ENCODE measurements at places on chromosomes 16 and 17.
A peak's percentile ranks its signal among the peaks of the same experiment; 100 is the strongest.

- no peak for DNase-seq
Observed at GRCh38 chr17:7856011-7856810, 1.1 kb downstream of the NAA38 start.

DNA sequence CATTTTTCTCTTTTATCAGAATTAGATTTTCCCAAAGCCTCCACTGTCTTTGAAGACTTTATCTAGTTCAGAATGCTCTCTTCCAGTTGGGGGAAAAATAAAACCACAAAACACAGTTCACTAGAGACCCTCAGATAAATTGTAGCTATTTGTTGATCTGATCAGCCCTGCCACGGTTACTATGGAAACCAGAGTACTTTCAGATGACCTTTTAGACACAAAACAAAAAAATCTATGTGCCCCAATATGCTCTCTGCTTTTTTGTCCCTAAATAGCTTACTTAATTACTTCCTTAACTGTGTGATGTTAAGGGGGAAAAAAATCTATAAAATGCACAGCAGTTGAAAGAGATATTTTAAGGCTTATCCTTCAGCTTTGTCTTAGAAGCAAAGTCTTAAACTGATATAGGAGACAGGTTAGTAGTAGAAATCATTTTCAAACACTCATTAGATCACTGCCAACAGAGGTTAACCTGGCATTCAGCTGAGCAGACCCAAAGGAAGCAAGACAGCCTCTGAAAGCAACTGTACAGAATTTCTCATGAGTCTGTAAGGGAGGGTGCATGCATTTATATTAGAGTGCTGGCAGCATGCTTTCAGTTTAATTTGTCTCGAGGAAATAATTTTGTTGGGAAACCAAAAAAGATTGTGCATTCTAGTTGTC, 129.9 kb upstream of the CACNG5 start:
- DNase-seq, result no peak

- no peak for DNase-seq
Observed at GRCh38 chr17:40139566-40140058, 725 bp upstream of the CASC3 start.

DNA sequence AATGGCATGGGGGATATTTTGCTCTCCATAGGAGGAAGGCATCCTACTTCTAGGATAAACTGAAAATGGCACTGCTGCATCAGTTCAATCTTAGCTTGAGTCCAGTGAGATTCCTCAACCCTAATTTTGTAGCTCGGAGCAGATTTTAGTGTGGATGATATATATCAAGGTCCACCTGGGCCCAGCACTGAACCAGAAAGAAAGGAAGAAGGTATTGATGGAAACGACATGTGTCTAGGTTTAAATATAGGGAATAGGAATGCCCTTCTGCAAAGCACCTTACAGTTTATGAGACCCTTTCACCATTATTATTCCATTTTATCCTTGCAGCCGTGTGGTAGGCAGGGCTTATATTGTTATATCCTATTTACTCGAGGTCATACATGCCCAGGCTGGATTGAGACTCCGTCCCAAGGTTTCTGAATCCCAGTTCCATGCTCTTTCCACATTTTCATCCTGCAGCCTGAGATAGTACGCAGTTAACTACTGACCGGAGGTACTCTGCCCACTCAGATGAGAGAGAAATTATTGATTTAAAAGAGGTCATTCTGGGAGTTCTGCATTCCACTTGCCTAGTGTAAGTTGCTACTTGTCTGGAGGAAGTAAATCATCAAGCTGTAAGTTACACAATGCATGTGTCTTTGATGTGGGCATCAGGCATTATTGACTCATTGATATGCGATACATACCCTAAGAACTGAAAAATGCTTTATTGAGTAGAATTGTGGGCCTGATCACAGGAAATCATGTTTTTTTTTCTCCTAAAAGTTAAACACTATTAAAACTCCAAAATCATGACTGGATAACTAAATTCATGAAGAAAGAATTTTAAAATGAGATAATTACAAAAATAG, 10.1 kb downstream of the KRT39 start:
- no peak for DNase-seq

DNA sequence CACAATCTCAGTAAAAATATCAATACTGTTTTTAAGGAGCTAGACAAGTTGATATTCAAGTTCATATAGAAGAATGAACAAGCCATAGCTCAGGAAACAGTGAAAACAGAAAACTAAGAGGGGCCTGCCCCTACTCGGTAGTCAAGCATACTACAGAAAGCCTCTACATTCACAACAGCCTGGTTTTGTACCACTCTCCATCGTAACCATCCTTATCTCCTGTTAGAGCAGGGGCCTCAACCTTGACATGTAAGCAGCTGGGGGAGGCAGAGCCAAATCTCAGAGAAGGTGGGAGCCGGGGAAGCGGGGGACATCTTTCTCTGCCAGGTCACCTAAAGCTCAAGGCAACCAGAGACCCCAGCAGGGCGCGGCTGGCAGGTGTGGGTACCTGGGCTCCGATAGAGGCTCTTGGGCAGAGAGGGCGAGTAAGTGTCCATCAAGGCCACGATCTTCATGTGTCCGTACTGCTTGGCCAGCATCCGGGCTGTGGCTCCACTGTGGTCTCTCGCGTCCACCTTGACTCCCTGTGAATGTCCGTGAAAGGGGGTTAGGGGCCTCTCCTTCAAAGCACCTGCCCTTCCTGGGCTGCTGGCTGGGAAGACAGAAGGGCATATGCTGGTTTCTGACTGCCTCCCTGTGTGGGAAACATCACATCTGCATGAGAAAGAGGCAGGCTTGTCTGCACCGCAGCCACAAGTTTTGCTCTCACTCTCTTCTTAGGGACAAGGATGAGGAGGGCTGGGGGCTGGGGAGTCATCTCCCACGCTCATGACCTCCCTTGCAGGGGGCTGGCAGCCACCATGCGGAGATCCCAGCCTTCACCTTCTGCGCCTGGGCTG, 20.2 kb downstream of the ANKS3 start:
- DNase-seq, result no peak

GRCh38 chr16:16982614-16983013, 488.1 kb downstream of the XYLT1 start:
- no peak for DNase-seq

GRCh38 chr17:14779241-14779640, 478.4 kb downstream of the HS3ST3B1 start:
- DNase-seq, result no peak

DNA sequence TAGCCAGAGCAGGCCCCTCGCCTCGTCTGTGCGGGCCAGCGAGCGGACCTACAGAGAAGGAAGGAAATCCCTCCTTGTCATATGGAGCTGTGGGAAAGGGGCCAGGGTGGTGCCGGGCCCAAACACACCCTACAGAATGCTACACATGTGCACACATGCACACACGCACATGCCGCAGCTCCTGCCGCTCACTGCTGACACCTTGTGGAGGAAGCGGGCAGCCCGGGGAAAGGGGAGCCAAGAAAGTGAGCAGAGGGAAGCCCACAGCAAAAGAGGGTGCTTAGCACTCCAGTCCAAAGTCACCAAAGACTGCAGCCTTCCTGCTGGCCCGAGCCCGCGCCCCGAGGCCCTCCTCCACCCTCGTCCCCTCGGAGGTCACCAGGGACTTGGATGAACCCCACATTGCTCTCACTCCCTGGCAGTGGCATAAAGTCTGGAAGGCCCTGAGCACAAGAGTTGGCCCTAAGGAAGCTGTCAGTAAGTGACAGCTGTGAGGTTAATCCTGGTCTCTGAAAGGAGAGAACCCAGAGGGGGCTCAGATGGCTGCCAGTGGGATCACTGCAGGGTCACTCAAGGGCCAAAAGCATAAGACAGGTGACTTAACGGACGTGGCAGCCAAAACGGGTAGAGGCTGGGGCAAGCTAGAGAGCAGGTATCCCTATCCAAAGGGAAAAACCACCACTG, 68.2 kb downstream of the MYO18A start:
- DNase-seq, result peak; percentile 54

DNA sequence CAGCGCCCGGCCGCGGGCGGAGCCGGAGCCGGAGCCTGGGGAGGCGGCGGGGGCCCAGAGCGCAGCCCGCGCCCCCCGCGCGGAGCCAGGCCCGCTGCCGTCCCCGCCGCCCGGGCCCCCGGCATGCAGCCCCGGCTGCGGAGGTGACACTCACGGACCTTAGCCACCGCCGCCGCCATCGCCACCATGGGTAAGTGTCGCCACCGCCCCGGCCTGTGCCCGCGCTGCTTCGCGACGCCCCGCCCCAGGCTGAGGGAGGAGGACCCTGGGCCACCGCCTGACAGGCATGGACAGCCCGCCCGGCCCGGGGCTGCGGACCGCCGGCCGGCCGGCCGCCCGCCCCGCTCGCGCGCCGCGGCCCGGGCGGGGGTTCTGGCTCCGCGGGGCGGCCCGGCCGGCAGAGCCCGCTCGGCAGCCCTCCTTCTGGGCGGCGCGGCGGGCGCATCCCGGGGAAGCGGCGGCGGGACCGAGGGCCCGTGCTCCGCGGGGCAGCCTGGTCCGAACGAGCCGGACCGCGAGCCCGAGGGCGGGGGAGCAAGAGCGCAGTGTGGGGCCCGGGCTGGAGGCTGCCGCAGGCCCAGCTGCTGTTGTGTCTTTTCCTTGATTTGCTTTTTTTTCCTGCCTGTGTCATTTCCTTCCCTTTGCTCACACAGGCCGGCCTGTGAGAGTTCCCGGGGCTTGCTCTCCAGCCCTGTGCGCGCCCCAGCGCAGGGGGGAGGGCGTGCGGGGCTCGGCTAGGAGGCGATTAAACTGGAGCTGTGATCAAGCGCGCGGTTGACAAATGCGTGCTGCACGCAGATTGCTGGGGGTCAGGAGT, 565 bp downstream of the MAP3K3 start:
- DNase-seq, result peak; percentile 42
